Endothelial cell of umbilical vein (primary cell): ENCODE measurements at places on chromosomes 2 and 18. TPM values are rescaled to one million over a fixed set of nuclear protein-coding genes. Genes with fewer than 3 reads are reported as not detected.

The SIGLEC15 gene
- not detected in 2 replicates for polyA plus RNA-seq

- H3K4me3 ChIP-seq = no peak overlapping the region
- no peaks in the 10 kb centered on the region for H3K36me3 ChIP-seq
- H3K4me1 ChIP-seq = peaks cover 28% of the 10 kb centered on the region
These were observed 18.8 kb downstream of the TEX44 start for GRCh38 chr2:231611273-231612108.

The EVA1A gene
- 42.5 and 52.6 TPM in 2 replicates for polyA plus RNA-seq

GRCh38 chr2:217329023-217329431, 469.2 kb upstream of the TNP1 start:
- DNase-seq = no peak
- H3K4me3 ChIP-seq = no peak overlapping the region
- peaks cover 3% of the 10 kb centered on the region for H3K4me1 ChIP-seq

The EMILIN1 gene
- 11.7 and 15.5 TPM in 2 replicates for polyA plus RNA-seq

- H3K4me3 ChIP-seq = no peak overlapping the region
- H3K27ac ChIP-seq = no peak overlapping the region
These were observed 2.9 kb upstream of the MEIS1 start for GRCh38 chr2:66431846-66432587.

- H3K36me3 ChIP-seq = no peaks in the 10 kb centered on the region
- H3K27ac ChIP-seq = no peak overlapping the region
- peaks cover 5% of the 10 kb centered on the region for H3K4me1 ChIP-seq
- no peaks in the 10 kb centered on the region for H3K27me3 ChIP-seq
- H3K4me3 ChIP-seq = no peak overlapping the region
These were observed 145.3 kb upstream of the SMAD7 start for GRCh38 chr18:49096021-49096420.

DNA sequence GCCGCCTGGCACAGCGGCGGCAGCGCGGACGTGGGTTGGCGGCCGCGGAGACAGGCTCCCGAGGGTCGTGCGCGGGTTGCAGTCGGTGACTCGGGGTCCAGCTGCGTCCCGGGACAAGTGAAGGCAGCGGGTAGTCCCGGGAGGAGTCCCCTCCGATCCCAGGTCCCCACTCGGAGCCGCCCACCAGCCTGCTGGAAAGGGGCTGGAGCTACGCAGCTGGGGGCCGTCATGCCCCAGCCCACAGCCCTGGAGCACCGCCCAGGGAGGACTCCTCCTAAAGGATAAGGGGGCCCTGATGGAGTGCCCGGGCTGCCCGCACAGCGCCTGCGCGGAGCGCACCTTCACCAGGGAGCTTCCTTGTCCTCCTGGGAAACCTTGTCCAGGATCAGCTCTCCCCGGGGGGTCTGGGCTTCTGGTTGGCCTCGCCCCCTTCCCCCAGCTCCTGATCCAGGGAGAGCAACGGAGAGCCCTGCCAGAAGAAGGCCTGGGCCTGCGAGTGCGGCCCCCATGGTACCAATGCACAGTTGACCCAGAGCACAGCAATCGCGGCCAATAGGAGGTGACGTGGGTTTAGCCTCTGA, 25.9 kb upstream of the ALPP start:
- DNase-seq = no peak
- no peaks in the 10 kb centered on the region for H3K4me1 ChIP-seq

The TFCP2L1 gene
- polyA plus RNA-seq = not detected in 2 replicates

DNA sequence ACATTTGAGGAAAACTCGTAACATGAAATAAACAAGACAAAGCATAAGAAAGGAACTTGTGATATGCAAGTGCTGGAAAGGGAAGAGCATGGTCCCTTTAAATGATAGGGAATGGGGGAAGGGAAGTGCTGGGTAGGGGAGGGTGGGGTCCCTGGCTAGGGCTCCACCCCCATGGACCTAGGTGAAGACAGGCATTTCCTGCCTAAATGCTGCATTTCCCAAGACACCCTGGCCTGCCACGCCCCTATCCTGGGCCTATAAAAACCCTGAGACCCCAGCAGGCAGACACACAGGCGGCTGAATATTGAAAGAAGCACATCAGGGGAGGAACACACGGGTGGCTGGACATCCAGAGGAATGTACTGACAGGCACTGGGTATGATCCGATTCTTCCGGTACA, 499.9 kb downstream of the ZEB2 start:
- H3K27me3 ChIP-seq = no peaks in the 10 kb centered on the region
- H3K4me3 ChIP-seq = no peak overlapping the region
- no peaks in the 10 kb centered on the region for H3K4me1 ChIP-seq
- H3K27ac ChIP-seq = no peak overlapping the region
- DNase-seq = no peak
- H3K36me3 ChIP-seq = no peaks in the 10 kb centered on the region

- no peak overlapping the region for H3K27ac ChIP-seq
- no peak for DNase-seq
- peaks cover 30% of the 10 kb centered on the region for H3K4me1 ChIP-seq
These were observed 94.4 kb upstream of the NEUROD1 start for GRCh38 chr2:181774685-181775084.

GRCh38 chr2:16630463-16630862, 35.2 kb downstream of the CYRIA start:
- DNase-seq = no peak
- no peaks in the 10 kb centered on the region for H3K36me3 ChIP-seq
- no peak overlapping the region for H3K27ac ChIP-seq
- H3K27me3 ChIP-seq = no peaks in the 10 kb centered on the region
